ENCODE measurements at places on chromosomes 12 and 14.
A peak's percentile ranks its signal among the peaks of the same experiment; 100 is the strongest.

- DNase-seq = no peak
Measured at GRCh38 chr12:64798165-64798564, 26.3 kb upstream of the TBC1D30 start.

DNA sequence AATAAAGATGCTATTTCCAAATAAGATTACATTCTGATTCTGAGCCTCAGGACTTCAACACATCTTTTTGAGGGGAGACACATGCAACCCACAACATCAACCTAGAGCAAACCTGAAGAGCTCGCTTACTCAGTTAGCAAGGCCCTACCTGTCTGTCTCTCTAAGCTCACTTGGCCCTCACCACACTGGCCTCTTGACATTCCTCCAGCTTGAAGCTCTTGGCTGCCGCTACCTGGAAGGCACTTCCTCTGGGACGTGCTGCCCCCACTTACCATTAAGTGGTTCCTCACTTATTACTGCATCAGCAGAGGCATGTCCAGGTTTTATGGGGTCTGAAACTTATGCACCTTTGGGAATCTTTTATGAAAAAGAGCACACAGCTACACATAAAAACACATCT, 354.8 kb downstream of the GALC start:
- no peak for DNase-seq

DNA sequence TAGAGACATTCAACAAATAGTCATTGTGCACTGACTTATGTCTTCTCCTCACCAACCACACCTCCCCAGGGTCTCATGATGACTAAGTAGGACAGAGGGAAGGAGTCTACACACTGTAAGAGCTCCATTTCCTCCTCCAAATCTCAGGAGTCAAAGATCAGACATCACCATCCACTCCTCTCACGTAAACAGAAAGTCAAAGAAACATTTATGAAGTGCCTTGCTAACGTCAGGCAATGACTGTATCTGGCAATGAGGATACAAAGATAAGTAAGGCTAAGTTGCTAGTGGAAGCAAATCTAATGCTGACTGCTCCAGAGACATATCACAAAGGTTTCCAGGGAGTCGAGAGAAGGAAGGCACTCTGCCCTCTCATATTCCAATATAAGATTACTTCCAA, 88.9 kb downstream of the SLC2A13 start:
- DNase-seq = peak; percentile 62

- DNase-seq = no peak
Measured at GRCh38 chr14:24681056-24681455, 47.1 kb upstream of the GZMB start.

- DNase-seq = no peak
Measured at GRCh38 chr12:53454707-53455106, 2.8 kb downstream of the PCBP2 start.

GRCh38 chr14:92316176-92316575, 6.8 kb upstream of the SLC24A4 start:
- DNase-seq = no peak

DNA sequence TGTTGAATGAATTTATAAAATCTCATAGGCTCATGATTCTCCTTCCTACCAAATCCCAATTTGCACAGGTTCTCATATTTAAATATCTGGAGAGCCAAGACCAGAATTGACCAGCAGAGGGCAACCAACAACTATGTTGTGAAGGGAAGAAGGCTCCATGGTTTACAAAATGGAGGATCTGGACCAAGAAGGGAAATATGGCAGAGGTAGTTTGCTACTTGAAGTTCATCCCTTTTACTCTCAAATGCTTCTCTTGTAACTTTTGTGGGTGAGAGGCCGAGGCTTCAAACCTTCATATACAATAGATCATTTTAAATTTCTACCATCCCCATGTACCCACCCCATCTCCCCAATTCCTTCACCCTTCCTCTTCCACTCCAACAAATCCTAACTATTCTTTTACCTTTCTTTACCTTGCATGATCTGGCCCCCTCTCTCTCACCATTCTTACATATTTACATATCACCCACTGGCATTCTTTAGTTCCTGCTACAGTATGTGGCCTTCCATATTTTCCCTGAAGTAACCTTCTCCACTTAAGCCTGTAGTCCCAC, 3.8 kb upstream of the SMARCC2 start:
- peak; percentile 96 for DNase-seq

GRCh38 chr14:94153750-94154342, 20.3 kb upstream of the PPP4R4 start:
- DNase-seq = no peak

GRCh38 chr14:91009501-91010152, 50.8 kb downstream of the RPS6KA5 start:
- DNase-seq = no peak

- peak; percentile 67 for DNase-seq
Measured at GRCh38 chr14:68704736-68705720, 87.8 kb downstream of the ZFP36L1 start.

DNA sequence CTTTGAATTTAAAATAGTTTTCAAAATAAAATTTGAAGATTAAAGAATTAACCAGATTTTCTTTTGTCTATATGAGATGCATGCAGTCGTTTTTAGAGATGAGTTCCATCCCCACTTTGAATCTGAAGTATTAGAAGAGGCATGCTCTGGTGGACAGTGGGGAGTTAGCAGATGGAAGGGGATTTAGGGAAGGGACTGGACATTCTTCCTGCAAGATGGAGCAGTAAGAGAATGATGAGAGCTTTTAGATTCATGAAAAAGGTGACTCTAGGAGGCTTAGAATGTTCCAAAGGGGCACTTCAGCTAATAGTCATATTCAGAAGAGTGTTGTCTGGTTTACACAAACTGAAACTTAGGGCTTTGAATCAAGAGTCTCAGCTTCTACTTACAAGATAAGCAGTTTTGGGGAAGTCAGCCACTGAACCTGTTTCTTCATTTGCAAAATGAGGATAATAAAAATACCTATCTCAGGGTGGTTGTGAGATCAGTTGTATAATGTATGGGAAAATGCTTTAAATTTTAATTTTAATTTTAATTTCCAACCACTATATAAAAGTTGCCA, 3.7 kb downstream of the ZBTB1 start:
- no peak for DNase-seq

GRCh38 chr12:108663324-108664015, 29.8 kb upstream of the SELPLG start:
- DNase-seq = no peak

GRCh38 chr12:29428633-29429032, 47.7 kb upstream of the ERGIC2 start:
- peak; percentile 99 for DNase-seq

DNA sequence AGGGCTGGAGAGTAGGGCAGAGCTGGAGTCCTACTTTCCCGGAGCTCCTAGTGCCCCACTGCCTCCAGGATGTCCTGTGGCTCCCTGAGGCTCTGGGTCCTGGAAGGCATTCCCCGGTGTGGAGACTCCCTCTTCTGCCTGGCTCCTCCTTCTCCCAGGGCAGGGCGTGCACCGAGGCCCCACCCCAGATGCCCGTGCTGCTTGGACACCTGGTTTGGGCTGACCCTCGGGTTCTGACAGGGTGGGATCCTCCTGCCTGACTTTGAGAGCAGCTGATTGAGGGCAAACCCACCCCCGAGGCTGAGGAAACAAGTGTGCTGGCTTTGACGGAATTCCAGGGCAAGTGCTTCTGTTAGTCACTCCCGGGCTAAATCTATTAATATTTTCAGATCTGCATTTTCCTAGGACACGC, 15.4 kb downstream of the TEAD4 start:
- no peak for DNase-seq

- DNase-seq = peak; percentile 5
Measured at GRCh38 chr12:107967170-107967569, 161.9 kb upstream of the WSCD2 start.

DNA sequence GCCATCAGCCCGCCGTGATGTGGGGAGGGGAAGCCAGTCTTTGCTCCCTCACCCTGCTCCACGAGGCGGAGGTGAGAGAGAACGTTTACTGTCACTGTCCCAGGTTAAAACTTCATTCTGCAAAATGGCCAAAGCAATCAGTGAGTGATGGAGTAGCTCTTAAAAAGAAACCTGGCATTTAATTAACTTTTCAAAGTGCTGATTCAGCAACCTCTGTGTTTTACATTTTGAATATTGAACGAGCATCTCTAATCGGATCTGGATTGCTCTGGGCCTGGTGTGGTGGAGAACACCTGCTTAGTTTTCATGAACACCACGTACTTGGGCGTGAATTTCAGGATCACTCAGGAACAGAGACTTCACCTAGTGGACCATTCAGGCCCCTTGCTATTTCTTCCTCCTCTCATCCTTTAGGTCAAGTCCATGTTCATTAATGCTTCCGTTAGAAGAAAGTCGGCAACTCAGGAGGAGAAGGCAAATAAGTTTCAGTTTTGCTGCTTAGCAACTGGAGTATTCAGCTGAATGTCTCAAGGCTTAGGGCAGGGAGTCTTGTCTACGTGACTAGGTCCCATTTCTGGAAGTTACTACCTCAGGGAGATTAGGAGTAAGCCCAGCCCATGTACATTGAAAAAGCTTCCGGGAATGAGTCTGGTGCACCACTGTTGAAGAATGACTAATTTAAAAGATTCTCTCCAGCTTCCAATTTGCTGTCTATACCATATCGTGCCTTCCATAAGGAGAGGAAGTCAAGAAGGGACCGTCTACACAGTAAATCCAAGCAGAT, 68.2 kb downstream of the IFT43 start:
- no peak for DNase-seq

GRCh38 chr12:99381992-99382391, 265.6 kb upstream of the GARIN6 start:
- DNase-seq = peak; percentile 25

GRCh38 chr14:50344116-50344775, 32.1 kb downstream of the DMAC2L start:
- DNase-seq = no peak

DNA sequence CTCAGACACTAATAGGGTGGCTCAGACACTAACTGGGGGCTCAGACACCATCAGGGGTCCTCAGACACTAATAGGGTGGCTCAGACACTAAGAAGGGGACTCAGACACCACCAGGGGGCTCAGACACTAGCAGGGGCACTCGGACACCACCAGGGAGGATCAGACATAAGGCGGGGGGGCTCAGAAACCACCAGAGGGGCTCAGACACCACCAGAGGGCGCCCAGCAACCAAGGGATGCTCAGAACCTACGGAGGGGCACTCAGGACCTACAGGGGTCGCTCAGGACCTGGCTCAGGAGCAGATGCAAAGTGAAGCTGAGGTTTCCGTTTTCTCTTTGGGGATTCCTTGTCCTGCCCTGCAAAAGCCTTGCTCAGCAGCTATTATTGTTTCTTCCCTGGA, 448.5 kb downstream of the TMEM121 start:
- no peak for DNase-seq

DNA sequence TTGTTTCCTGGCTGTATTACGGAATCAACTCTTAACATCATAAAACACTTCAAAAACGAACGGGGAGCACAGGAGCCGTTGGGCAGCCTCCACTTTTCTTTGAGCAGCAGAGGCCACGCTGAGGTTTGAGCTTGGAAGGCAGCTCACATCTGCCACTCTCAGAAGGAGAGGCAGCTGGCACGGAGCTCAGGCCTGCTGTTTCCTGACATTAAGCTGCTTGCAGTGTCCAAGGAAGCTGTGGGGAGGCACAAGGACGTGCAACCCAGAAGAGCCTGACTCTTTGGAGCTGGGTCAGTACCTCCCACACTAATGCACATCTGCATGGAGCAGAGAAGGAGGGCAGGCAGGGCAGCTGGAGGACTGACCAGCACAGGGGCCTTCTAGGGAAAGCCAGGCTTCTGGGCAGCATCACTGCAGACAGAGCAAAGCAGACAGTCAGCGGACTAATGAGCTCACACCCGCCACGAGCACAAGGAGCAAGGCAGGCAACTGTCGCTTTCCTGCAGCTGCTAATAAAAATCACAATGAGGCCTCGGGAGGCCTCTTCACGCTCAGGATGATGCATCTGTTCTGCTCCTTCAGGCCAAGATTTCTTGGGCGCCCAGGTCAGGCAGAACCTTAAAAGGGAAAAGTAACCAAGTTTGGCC, 211.1 kb downstream of the GLT1D1 start:
- no peak for DNase-seq

DNA sequence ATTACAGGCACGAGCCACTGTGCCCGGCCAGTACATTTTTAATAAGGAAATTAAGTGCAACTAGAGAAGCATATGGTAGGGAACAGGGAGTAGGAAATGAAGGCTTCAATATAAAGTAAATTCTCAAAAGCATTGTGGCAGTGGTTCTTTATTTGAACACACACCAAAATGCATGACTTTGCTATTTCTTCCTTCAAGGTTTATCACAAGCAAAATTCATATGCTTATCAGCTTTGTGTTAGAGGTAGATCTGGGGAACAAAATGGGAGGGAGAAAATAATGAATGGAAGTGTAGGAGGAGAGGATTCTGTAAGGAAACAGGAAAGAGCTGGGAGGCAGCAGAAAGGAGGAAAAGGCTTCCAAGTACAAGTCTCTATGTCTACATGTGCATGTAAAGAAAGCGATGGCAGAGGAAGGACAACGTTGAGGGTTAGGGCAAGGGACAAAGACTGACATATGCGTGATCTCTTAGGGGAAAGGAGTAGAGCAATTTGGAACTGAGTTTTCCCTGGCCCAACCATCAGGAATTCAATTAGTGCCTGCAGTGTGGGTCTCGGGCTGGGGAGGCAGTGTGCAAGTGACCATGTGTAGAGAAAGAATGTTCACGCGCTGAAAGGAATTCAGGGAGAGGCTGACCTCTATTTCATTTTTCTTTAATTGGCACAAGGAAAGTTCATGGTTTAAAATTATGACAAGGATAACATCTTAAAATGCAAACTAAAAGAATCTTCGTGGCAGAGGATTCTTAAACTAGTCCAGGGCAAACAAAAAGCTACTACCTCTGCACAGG, 22.9 kb upstream of the RASSF8 start:
- DNase-seq = no peak

- DNase-seq = no peak
Measured at GRCh38 chr12:94990222-94990621, 13.3 kb downstream of the NDUFA12 start.

DNA sequence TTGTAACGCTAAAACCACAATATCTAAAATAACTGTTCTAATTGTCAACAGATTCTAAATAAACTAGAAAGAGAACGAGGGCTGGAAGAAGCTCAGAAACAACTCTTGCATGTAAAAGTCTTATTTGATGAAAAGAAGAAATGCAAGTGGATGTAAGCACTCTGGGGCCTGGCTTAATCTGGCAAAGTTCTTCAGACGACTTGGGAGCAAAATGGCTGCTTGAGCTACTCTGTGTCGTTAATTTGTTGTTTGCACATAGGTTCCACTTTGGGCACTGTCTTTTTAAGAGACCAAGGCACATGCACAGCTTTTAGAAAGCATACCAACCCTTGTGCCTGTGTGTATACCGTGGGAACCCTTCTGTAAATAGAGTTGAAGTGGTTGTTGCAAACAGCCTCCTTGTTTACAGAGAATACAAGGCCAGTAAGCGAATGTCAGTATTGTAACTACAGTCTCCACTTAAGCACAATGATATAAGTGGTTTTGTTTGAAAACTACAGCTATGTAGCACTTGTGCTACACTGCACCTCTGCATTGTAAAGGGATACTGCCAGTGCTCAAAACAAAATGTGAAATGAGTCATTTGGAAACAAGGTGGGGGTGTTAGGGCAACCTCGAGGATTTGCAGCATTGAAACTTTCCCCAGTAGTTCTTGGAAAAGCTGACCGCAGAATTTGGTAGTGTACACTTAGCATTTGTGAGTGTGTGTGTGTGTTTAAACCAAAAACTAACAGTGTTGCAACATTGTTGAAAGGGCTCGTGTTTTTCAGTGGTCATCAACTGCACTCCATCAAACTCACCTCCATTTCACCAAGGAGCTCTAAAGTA, 154.3 kb downstream of the CEP83 start:
- DNase-seq = no peak

- no peak for DNase-seq
Measured at GRCh38 chr12:89085421-89085820, 266.9 kb downstream of the DUSP6 start.
